Activated CD8-positive, alpha-beta T cell treated with anti-CD3 and anti-CD28 coated beads for 36 hours (primary cell): ENCODE measurements at places on chromosomes 7 and 10. TPM values are rescaled to one million over a fixed set of nuclear protein-coding genes. Genes with fewer than 3 reads are reported as not detected.
A peak's percentile ranks its signal among the peaks of the same experiment; 100 is the strongest.

GRCh38 chr10:109668703-109669102 is 254.6 kb downstream of the XPNPEP1 start:
- H3K4me1 ChIP-seq, result no peaks in the 10 kb centered on the region
- H3K27me3 ChIP-seq, result no peaks in the 10 kb centered on the region
- DNase-seq, result no peak
- no peaks in the 10 kb centered on the region for H3K36me3 ChIP-seq

CARD11 gene
- total RNA-seq, result 103 TPM

GRCh38 chr10:119190353-119190752 is 11.7 kb upstream of the PRDX3 start:
- H3K4me1 ChIP-seq, result peaks cover 22% of the 10 kb centered on the region
- no peak for DNase-seq
- no peaks in the 10 kb centered on the region for H3K27me3 ChIP-seq
- H3K4me3 ChIP-seq, result no peak overlapping the region

- H3K27ac ChIP-seq, result no peak overlapping the region
- no peak overlapping the region for H3K4me3 ChIP-seq
- no peaks in the 10 kb centered on the region for H3K27me3 ChIP-seq
- H3K4me1 ChIP-seq, result no peaks in the 10 kb centered on the region
- no peak for DNase-seq
Observed at GRCh38 chr10:70931168-70931815, 42.9 kb upstream of the PCBD1 start.

UTF1 gene
- total RNA-seq, result not detected

- DNase-seq, result no peak
- H3K4me3 ChIP-seq, result no peak overlapping the region
- H3K36me3 ChIP-seq, result no peaks in the 10 kb centered on the region
- H3K4me1 ChIP-seq, result peaks cover 10% of the 10 kb centered on the region
- peaks cover 12% of the 10 kb centered on the region for H3K27me3 ChIP-seq
Observed at GRCh38 chr7:112083776-112084355, 122.3 kb downstream of the DOCK4 start.

DNA sequence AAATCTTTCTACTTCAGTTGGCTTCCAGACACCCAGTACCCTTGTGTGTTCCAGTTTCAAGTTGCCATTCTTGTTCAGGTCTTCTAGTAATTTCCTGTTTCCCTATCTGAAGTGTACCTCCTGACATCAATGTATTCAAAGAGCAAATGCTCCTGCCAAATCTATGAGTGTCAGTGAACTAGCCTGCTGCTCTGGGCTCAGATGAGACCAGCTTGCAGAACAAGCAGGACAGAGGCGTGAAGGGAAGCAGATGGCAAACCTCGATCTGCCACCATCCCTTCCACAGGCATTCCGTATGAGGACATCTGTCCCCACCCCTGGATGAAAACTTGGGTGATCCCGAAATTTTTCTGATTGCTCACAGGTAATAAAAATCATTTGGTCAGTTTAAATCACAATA is 4.4 kb upstream of the MPP7 start:
- no peak for DNase-seq
- peaks cover 4% of the 10 kb centered on the region for H3K36me3 ChIP-seq
- H3K27ac ChIP-seq, result no peak overlapping the region
- no peaks in the 10 kb centered on the region for H3K27me3 ChIP-seq
- H3K4me3 ChIP-seq, result no peak overlapping the region

KIAA1217 gene
- total RNA-seq, result 1.3 TPM

DNA sequence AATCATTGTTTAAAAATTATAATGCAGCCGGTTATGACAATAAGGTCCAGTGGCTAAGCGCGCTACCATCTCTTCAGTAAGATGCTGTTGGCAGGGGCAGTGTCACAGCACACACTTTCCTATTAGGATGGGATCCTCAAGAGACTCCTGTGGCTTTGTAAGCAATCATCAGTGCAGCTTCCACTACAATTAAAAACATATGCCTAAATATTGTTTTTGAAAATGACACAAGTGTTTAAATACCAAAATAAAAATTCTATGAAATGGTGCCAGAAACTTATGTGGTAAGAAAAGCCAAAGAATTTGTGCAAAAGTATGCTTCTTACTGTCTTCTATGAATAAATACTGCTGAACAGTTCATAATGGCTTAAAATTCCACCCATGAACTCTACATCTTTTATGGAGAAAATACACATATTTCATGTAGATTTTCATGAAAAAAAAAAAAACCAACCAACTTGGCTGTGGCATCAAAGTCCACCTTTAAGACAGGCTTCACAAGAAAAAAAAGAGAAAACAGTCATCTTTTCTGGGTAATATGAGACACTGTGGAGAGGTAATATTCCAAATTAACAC is 132.8 kb downstream of the SEMA3C start:
- DNase-seq, result no peak
- H3K4me3 ChIP-seq, result no peak overlapping the region
- no peaks in the 10 kb centered on the region for H3K36me3 ChIP-seq

DNA sequence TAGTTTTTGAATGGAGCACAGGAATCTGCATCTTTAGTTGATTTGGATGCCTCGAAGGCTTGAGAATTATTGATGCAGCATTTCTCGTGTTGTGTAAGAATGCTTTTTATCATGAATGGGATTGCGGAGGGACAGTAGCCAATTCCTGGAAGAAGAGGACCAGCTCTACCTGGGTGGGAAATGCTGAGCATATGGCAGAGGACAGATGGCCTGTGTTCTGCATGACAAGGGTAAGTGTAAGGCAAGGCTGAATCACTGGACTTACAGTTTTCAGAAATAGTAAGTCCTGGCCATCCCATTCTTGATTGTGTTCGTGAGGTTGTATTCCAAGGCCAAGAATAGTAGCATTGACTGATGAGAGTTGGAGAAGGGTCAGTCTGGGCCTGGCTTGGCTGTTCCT is 15.9 kb downstream of the RP9 start:
- no peaks in the 10 kb centered on the region for H3K4me1 ChIP-seq
- H3K27me3 ChIP-seq, result no peaks in the 10 kb centered on the region
- H3K4me3 ChIP-seq, result no peak overlapping the region

DNA sequence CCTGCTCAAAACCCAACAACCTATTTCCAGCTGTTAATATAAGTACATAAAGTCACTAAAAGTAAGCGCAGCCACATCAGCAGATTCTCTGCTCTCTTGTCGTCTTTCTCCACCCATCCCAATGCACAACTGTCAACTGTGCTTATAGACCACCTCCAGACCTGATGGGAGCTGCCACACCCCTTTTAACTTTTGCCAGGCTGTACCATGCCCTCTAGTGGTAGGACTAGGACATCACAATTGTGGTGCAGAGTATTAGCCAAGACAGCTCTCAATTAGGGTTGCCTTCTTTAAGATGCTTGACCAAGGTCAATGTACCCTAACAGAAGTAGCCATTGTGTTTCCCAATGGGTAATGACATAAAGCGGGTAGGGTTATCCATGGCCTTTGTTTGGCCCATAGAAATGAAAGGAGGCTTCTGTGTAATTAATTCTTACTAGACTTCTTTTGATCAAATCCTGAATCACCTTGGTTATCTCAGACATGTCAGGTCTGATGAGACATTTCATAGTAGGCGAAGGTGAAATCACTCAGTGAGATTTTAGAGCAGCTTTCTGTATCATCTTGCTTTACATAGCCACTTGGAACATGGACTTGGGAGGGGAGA is 68.1 kb downstream of the SCRN1 start:
- no peaks in the 10 kb centered on the region for H3K27me3 ChIP-seq
- DNase-seq, result peak; percentile 61
- peaks cover 6% of the 10 kb centered on the region for H3K4me1 ChIP-seq
- H3K4me3 ChIP-seq, result no peak overlapping the region
- no peaks in the 10 kb centered on the region for H3K36me3 ChIP-seq

AUTS2 gene
- total RNA-seq, result 3.3 TPM

LDB1 gene
- total RNA-seq, result 68.5 TPM

- no peaks in the 10 kb centered on the region for H3K36me3 ChIP-seq
- H3K4me1 ChIP-seq, result no peaks in the 10 kb centered on the region
- H3K4me3 ChIP-seq, result no peak overlapping the region
- no peak for DNase-seq
- no peak overlapping the region for H3K27ac ChIP-seq
Observed at GRCh38 chr7:30173058-30173897, 38.5 kb downstream of the MTURN start.

GRCh38 chr7:102215711-102216110 is 71.0 kb upstream of the SH2B2 start:
- H3K4me1 ChIP-seq, result no peaks in the 10 kb centered on the region
- peaks cover 2% of the 10 kb centered on the region for H3K36me3 ChIP-seq
- H3K27me3 ChIP-seq, result no peaks in the 10 kb centered on the region

GRCh38 chr7:55540226-55540858 is 32.0 kb downstream of the VOPP1 start:
- peaks cover 62% of the 10 kb centered on the region for H3K4me1 ChIP-seq
- no peak overlapping the region for H3K4me3 ChIP-seq
- no peak for DNase-seq
- no peak overlapping the region for H3K27ac ChIP-seq

GRCh38 chr7:113321201-113321600 is 202.8 kb upstream of the SMIM30 start:
- no peaks in the 10 kb centered on the region for H3K27me3 ChIP-seq
- no peak for DNase-seq
- H3K4me3 ChIP-seq, result no peak overlapping the region

DNA sequence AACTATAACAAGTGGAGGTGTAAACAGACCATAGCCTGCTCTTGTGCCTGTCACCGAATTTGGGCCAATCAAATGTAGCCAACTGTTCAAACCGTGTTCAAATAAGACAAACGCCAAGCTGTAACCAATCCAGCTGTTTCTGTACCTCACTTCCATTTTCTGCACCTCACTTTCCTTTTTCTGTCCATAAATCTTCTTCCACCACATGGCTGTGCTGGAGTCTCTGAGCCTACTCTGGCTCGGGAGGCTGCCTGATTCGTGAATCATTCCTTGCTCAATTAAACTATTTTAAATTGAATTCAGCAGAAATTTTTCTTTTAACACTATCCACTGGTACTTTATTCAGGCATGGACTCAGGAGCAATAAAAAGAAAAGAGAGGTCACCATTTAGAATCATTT is 29.9 kb upstream of the COL1A2 start:
- no peak for DNase-seq
- no peak overlapping the region for H3K27ac ChIP-seq
- peaks cover 10% of the 10 kb centered on the region for H3K27me3 ChIP-seq
- H3K4me1 ChIP-seq, result no peaks in the 10 kb centered on the region
- no peaks in the 10 kb centered on the region for H3K36me3 ChIP-seq
- no peak overlapping the region for H3K4me3 ChIP-seq

DNA sequence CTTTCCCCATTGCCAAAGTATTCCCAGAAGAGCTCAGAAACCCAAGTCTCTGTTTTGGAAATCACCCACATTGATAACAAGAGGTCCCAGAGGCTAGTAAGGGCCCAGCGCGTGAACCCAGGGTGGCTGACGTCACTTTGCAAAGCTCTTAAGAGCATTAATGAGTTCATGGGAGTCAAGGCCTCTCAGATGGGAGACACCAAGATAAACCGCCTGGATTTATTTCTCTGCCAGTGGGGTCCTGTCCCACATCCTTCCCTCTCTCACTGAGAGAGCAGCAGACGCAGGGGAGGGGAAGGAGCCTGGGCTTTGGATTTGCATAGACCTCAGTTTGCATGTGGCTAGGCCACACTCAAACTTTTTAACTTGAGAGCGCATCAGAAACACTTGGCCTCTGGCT is 184.8 kb upstream of the PDE1C start:
- no peak for DNase-seq
- H3K36me3 ChIP-seq, result no peaks in the 10 kb centered on the region
- no peaks in the 10 kb centered on the region for H3K4me1 ChIP-seq
- H3K27me3 ChIP-seq, result peaks cover 5% of the 10 kb centered on the region
- no peak overlapping the region for H3K27ac ChIP-seq
